HFFc6 (cell line): ENCODE measurements at places on chromosomes 1 and 21. TPM values are rescaled to one million over a fixed set of nuclear protein-coding genes. Genes with fewer than 3 reads are reported as not detected.

- DNase-seq, result no peak
Observed at GRCh38 chr21:41258617-41259016, 58.0 kb upstream of the FAM3B start.

GRCh38 chr1:37156646-37157045 is 122.3 kb upstream of the GRIK3 start:
- DNase-seq, result no peak

Gene HSD11B1
- total RNA-seq, result not detected in 3 replicates

- no peak for DNase-seq
Observed at GRCh38 chr1:116933606-116934515, 24.1 kb downstream of the PTGFRN start.

GRCh38 chr1:86646256-86646655 is 58.1 kb upstream of the SH3GLB1 start:
- no peak for DNase-seq

Gene OPRD1
- not detected in 3 replicates for total RNA-seq

GRCh38 chr21:37917612-37918011 is 1.4 kb upstream of the KCNJ6 start:
- peak; percentile 50 for DNase-seq

DNA sequence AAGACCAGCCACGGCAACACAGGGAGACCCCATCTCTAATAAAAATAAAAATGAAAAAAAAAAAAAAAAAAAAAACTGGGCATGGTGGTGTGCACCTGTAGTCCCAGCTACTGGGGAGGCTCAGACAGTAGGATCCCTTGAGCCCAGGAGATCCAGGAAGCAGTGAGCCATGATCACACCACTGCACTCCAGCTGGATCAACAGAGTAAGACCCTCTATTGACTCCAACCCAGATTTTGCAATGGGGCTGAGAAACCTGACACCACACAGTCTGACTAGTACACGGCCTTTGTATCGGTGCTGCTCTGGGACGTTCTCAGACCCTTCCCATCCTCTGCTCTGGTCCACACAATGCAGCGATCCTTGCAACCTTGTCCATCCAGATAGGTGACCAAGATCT is 31.8 kb downstream of the SPATA21 start:
- no peak for DNase-seq

GRCh38 chr1:17185485-17185860 is 19.5 kb upstream of the PADI1 start:
- DNase-seq, result no peak

Gene GSTM5
- 5.0 to 8.8 TPM (median 5.7 TPM) in 3 replicates for total RNA-seq

GRCh38 chr21:33916200-33916567 is 580 bp upstream of the ATP5PO start:
- DNase-seq, result no peak

Gene PAX7
- total RNA-seq, result not detected in 3 replicates

Gene CDCA8
- total RNA-seq, result 18.9 and 41.2 TPM in 2 replicates

- DNase-seq, result peak; percentile 56
Observed at GRCh38 chr21:29114765-29115500, 15.5 kb upstream of the MAP3K7CL start.

DNA sequence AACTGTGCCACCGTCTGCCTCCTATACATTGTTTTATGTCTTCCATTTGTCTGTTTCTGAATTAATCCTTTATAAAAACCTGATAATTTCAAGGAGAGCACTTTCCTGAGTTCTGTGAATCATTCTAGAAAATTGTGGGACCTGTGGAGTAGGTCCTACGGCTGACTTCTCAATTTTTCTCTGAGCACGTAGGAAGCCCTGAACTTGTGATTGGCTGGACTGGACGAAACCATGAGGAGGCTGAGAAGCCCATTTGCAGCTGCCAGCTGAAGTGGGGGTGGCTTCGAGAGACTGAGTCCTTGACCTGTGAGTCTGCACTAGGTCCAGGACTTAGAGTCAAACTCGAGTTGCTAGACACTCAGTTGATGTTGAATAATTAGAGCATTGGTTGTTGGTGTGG is 277.1 kb upstream of the NCAM2 start:
- DNase-seq, result no peak

GRCh38 chr1:230633469-230633868 is 8.8 kb upstream of the COG2 start:
- DNase-seq, result no peak

- no peak for DNase-seq
Observed at GRCh38 chr1:23997812-23998211, 17.7 kb upstream of the SRSF10 start.

GRCh38 chr1:219434923-219435297 is 178.0 kb downstream of the ZC3H11B start:
- no peak for DNase-seq

- no peak for DNase-seq
Observed at GRCh38 chr21:44724926-44725325, 13.6 kb upstream of the TSPEAR start.

Gene PRAMEF25
- total RNA-seq, result not detected in 3 replicates
